ENCODE measurements at places on chromosomes 2 and 18.

GRCh38 chr2:215914054-215914776 lies 99.1 kb downstream of the MREG start:
- DNase-seq, result no peak

- no peak for DNase-seq
These were observed 20.0 kb downstream of the KCNIP3 start for GRCh38 chr2:95317123-95317500.

- DNase-seq, result no peak
These were observed 282.9 kb upstream of the RGPD4 start for GRCh38 chr2:107543793-107544192.

GRCh38 chr2:207308519-207309224 lies 142.9 kb upstream of the KLF7 start:
- no peak for DNase-seq

- no peak for DNase-seq
These were observed 63.7 kb upstream of the ITGA4 start for GRCh38 chr2:181393472-181393871.

GRCh38 chr2:174180726-174181236 lies 67.6 kb downstream of the OLA1 start:
- no peak for DNase-seq

DNA sequence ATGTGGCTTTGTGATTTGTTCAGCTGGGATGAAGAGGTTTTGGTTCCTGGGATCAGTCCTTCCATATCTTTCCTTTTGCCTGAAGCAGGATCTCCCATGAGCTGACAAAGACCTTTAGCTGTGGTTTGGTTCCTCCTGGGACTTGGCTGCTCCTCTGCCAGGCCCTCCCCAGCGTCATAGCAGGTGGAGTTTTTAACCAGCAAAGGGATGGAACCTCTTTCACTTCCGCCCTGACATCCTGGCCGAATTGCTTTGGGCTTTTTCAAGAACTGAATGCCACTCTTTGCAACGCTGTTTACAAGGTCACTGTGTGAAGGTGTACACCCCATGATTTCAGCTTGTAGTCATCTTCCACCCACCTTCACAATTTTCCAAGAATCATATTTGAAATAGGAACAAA lies 390 bp downstream of the PCARE start:
- no peak for DNase-seq

- no peak for DNase-seq
These were observed 284.3 kb downstream of the ERBB4 start for GRCh38 chr2:212254339-212254738.

DNA sequence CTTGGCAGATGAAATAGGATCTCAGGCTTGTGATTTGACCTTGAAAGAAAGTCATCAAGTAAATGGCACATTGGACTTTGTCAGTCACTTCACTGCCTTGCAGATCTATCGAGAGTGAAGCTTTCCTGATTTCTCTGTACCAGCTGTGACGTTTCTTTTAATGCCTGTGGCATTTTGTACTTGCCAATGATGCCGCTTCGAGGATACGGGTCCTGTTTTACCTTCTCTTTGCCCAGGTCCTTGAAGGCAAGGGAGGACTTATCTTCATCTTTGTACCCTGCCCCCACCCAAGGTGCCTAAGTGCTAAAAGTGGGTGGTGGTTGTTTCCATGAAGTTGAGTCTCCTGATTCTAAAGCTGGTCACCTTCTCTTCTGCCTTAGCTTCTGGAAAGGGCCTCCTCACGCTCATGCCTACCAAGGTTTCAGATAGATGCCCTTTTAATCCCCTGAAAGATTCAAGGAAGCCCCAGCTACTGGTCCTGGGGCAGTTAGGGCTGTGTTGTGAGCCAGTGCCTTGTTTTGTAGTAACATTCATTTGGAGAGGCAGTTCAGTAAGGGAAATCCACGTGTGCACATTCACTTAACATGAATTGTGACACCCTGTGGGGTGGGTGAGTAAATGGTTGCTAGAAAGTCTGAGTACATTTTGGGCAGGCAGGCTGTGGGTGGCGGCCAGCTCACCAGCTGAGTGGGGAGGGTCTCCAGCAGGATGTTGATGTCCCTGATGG lies 6.1 kb downstream of the LBH start:
- DNase-seq, result no peak

GRCh38 chr2:16952368-16952767 lies 286.7 kb upstream of the CYRIA start:
- no peak for DNase-seq

DNA sequence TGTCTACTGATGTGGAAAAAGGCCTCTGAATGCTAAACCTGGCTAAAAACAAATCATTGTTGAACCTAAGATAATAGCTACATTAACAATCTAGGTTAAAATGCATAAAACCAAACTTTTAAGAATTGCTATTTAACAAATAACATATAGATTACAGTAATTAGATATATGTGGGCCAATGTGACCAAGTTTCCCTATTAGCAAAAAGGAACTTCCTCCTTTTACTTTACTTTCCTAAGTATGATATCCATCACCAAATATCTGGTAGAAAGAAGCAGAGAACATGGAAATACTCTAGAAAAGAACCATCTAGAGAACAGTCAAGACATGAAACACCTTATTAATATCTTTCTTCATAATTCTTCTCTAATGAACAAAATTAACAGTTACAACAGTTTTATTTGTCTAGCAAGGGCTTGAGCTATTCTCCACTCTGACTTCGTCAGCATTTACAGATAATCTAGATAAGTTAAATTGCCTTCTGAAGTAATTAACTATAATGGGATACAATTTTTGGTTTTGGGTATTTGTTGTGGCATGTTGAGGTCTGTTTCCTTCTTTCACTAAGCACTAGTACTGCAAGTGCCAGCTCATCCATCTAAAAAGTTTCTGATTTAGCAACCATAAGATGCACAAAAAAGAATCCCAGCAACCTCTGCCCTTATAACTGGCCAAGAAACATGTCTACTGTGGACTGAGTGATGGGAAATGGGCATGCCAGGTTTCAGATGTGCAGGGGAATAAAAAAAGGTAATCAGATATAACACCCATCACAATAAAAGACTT lies 53.3 kb downstream of the MEMO1 start:
- no peak for DNase-seq

- no peak for DNase-seq
These were observed 14.0 kb upstream of the INHBB start for GRCh38 chr2:120331903-120332302.

DNA sequence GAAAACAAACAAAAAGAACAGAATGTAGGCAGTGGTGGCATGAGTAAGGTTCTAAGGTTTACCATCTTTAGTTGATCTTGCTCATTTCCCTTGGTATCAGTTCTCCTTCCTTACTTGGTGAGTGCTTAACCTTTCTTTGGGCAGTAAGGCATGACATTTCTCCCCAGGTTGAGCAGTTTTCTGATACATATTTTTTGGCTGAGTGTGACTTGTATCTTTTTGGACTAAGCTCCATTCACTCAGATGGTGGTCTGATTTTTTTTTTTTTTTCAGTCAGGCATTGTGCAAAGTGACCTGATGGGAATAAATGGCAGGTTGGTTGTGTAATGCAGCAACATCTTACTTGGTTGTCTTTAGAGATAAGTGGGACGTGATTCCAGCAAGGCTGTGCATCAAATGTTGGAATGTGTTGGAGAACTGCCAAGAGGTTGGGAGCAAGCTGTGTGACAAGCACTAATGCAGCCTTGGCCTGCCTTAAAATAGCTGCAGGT lies 15.1 kb downstream of the SPTBN1 start:
- DNase-seq, result no peak

- no peak for DNase-seq
These were observed 43.6 kb downstream of the GRHL1 start for GRCh38 chr2:9995059-9995458.

DNA sequence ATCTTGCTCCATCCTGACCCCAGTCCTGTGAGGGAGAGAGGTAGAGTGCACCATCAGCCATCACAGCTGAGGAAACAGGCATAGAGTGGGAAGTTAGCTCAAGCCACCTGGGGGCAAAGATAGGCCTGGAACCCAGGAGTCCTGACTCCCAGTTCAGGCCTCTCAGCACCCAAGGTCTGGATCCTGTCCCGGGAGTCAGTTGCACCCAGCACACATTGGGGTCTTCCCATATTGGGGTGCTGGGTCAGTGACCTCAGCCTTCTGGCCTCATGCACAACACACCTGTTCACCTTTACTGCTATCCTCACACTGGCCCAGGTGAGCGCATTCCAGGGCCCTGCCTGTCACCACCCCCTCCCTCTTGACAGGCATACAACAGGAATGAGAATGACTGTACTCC lies 24.7 kb downstream of the ST8SIA5 start:
- no peak for DNase-seq

DNA sequence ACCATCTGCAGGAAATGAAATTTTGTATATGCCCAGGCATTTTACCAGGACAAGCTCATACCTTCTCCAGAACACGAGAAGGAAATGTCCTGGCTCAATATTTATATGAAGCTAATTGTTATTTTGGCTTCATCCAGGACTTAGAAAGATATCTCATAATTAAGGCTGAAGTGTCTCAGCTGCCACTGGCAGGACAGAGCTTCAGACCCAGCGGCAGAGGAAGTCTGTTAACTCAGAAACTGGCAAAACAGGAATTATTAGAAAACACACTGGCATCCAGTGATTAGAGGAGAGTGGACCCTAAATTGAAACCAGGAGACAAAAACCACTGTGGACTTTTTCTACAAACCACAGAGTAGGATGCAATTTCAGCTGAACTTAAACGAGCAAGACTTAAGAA lies 329.7 kb downstream of the CYRIA start:
- DNase-seq, result no peak

- no peak for DNase-seq
These were observed 238.5 kb downstream of the MTX2 start for GRCh38 chr2:176507786-176508185.

GRCh38 chr18:3902676-3903075 lies 452.7 kb downstream of the TGIF1 start:
- DNase-seq, result no peak

GRCh38 chr18:56652802-56653201 lies 1.6 kb downstream of the WDR7 start:
- no peak for DNase-seq

DNA sequence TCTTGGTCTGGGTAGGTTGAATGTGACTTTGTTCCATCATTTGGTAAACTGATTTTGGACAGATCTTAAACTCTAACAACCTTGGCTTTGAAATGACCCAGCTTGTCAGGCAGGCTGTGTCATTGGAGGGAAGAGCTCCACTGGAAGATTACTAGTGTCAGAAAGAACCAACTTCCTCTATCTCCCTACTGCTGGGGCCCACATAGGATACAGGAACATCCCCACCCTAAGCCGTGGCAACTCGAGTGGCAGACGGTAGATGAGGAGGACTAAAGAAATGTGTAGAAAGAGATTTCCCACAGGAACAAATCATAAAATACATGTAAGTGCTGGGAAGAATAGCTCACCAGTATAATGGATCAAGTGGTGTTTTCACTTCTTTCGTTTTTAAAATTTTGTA lies 4.3 kb upstream of the G6PC2 start:
- no peak for DNase-seq

DNA sequence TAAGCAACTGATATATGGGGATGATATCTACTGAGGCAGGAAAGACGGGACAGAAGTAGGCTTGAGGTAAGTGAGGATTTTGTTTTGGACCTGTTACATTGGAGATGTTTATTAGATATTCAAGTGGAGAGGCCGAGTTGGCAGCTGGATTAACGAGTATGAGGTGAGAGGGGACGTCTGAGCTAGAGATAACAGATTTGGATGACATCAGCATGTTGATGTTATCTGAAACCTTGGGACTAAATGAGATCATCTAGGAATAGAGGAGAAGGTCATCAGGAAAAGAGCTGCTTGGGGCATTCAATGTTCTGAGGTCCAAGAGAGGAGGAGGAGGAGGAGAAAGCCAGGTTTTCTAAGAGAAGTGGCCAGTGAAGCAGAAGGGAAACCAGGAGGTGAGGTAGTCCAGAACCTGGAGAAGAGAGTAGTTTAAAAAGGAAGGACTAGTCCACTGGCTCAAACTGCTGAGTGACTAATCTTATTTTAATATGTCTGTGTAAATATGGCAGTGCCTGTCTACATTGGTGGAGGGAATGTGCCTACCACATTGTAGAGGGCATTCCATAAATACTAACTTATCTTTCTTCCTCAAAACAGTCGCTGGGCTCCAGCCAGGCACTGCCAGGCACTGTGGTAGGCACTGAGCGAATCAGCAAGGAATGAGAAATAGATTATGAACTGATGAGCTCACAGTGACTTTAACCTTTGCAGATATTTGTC lies 488.3 kb downstream of the DLGAP1 start:
- no peak for DNase-seq

DNA sequence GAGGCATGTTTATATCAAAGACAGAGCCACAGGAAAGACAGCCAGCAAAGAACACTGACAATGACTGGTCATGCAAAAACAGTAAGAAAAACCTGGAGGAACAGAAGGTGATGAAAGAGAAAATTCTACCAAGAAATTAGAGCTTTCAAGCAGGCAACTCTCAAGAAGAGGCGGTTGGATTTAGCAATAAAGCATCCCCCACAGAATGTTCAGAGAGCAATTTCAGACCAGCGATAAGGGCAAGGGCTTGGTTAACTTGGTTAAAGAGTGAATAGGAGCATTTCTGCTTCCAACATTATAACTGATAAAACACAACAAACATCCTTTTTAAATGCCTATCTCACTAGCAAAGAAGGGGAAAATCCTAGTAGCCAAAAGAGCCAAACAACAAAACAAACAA lies 68.0 kb upstream of the NCKAP5 start:
- DNase-seq, result no peak

DNA sequence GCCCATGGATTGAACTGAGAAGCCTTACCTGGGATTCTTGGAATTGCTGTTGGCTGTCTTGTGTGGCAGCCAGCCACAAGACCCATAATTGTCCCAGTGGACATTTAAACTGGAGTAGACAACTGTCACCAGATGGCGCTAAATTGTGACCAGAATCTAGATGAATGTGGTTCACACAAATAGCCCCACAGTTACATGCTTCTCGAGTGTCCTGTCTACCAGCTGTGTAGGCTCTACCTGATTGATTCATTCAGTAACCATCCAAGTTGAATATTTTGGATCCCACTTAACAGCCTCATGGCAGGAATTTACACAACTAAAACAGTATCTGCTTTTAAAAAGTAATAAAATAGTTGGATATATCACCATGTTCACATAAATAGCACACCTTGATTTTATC lies 73.2 kb downstream of the MAP4K4 start:
- DNase-seq, result no peak

- no peak for DNase-seq
These were observed 3.8 kb downstream of the MZT2B start for GRCh38 chr2:130185896-130186295.

- no peak for DNase-seq
These were observed 130.9 kb upstream of the SMAD7 start for GRCh38 chr18:49081511-49082155.

- DNase-seq, result no peak
These were observed 41.1 kb downstream of the ASB1 start for GRCh38 chr2:238467792-238468191.

- no peak for DNase-seq
These were observed 75.8 kb downstream of the DYNC1I2 start for GRCh38 chr2:171762879-171763573.

All from effector CD8-positive, alpha-beta T cell (primary cell).